Caki2 (cell line): ENCODE measurements at places on chromosomes 1 and 21.
A peak's percentile ranks its signal among the peaks of the same experiment; 100 is the strongest.

DNA sequence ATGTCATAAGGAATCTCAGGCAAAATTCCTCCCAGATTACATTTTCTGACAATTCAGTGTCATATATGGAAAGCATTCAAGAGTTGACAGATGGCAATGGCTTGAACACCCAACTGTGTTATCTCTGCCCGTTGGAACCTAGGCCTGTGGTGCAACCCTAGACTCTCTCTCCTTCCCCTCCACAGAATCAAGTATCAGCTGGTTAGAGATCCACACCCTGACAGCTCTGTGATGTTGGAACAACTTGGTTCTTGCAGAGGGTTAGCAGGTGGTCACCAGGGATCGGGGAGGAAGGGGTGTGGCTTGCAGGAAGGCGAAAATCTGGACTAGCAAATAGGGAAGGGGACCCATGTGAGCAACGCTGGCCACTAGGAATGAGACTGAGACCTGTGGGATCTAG is 26.3 kb downstream of the PCSK9 start:
- no peak for DNase-seq

DNA sequence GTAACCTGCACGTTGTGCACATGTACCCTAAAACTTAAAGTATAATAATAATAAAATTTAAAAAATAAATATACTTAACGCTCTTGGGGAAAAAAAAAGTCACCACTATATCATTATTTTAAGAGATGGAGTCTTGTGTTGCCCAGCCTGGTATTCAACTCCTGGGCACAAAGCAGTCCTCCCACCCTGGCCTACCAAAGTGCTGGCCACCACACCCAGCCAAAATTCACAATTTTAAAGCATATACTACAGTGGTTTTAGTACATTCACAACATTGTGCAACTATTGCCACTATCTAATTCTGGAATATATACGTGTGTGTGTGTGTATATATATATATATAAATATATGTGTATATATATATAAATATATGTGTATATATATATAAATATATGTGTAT is 5.9 kb downstream of the HMGN2 start:
- no peak for DNase-seq

GRCh38 chr1:190303501-190303900 is 174.2 kb downstream of the BRINP3 start:
- DNase-seq = no peak

DNA sequence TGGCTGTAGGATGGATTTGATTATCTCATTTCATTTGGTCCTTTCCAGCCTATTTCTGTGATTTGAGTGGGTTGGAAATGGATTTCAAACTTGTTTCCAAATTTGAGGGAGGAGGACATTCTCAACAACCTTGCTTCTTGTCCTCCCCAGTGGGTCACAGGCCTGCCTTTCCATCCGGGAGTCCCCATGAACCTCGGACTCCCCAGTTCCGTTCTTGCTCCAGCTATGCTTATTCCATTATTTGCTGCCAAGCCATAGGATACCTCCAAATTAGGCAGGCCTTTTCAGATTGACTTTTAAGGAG is 97.8 kb downstream of the DUSP10 start:
- DNase-seq = no peak

GRCh38 chr1:28882009-28882628 is 32.2 kb upstream of the EPB41 start:
- peak; percentile 84 for DNase-seq

- no peak for DNase-seq
Measured at GRCh38 chr1:103492003-103492625, 33.4 kb upstream of the RNPC3 start.

DNA sequence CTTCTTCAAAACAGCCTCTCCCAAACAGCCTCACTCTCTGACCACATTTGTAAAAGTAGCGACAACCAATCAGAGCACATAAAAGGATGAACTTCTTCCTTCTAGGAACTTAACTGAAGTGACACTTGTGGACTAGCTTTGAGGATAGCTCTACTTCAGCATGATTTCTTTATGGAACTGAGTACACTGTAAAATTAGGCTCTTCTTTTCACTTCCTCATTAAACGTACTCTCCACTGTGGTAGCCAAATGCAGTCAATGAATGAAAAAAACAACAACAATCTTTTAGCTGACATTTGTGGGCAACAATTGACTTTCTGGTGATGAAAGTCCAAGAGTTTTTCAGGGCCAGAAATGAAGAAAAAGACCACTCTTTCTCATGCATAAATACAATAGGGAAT is 9.6 kb downstream of the LRRC53 start:
- DNase-seq = no peak

- DNase-seq = no peak
Measured at GRCh38 chr1:207020709-207021107, 11.8 kb downstream of the C1orf116 start.

- DNase-seq = peak; percentile 79
Measured at GRCh38 chr1:12480748-12481362, 137.2 kb downstream of the DHRS3 start.

- DNase-seq = no peak
Measured at GRCh38 chr1:226104671-226105121, 42.2 kb downstream of the H3-3A start.

DNA sequence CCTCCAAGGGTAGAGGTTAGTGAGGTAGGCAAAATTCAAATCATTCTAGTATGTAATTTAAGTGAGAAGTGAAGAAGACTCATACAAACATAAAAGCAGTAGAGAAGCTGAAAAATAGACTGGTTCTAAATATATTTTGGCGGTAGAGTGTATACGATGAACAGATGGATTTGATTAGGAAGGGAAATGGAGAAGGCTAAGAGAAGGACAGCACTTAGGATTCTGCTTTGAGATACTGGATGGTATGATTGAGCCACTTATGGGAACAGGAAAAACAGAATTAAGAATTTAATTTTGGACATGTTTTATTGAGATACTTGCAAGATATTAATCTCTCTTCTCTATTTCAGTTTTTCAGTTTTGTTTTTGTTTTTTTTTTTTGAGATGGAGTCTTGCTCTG is 60.1 kb downstream of the EPB41 start:
- DNase-seq = no peak

- DNase-seq = peak; percentile 35
Measured at GRCh38 chr1:244329591-244330317, 122.0 kb downstream of the ADSS2 start.

- no peak for DNase-seq
Measured at GRCh38 chr1:231201979-231202633, 38.9 kb upstream of the GNPAT start.

- DNase-seq = no peak
Measured at GRCh38 chr21:33660406-33660805, 18.1 kb downstream of the ITSN1 start.

DNA sequence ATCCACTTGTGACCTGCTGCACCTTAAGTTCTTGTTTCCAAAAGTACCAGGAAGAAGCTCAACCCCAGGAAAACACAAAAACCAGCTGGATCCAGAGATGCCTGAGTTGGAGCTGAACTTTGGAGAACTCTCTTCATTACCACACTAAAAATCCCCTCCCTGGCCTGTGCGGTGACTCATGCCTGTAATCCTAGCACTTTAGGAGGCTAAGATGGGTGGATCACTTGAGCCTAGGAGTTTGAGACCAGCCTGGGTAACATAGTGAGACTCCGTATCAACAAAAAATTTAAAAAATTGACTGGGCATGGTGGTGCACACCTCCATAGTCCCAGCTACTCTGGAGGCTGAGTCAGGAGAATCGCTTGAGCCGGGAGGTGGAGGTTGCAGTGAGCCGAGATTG is 6.2 kb downstream of the MAP1LC3C start:
- no peak for DNase-seq

DNA sequence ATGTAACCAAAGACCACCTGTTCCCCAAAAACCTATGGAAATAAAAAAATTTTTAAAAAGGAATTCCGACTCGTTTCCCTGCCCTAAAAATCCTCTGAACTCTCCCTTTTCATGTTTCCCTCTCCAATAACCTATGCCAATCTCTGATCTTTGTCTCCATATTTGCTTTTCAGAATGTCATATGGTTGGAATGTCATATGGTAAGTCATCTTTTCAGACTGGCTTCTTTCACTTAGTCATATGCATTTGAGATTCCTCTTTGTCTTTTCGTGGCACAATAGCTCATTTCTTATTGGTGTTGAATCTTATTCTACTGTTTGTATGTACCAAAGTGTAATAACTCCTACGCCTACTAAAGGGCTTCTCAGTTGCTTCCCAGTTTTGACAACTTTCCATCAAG is 117.5 kb downstream of the BACH1 start:
- no peak for DNase-seq

GRCh38 chr1:248622570-248623001 is 12.3 kb downstream of the OR2T11 start:
- peak; percentile 2 for DNase-seq

GRCh38 chr1:161499099-161500039 is 5.9 kb upstream of the FCGR2A start:
- no peak for DNase-seq

DNA sequence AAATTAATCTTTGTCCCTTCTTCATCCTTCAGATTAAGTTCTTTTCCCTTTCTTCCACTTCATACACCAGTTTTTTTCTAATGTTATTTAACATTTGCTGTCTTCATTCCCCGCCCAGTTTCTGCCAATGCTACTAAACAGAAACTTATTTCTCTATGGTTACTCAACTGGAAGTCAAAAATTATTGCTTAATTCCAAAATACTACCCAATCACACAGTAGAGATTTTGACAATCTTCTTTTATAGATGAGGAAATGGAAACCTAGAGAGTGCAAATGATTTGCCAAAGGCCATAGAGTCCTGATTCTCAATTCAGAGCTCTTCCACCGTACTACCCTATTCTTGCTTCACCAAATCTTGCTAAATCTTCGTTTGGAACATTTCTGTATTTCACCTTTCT is 58.1 kb upstream of the SH3GLB1 start:
- no peak for DNase-seq

DNA sequence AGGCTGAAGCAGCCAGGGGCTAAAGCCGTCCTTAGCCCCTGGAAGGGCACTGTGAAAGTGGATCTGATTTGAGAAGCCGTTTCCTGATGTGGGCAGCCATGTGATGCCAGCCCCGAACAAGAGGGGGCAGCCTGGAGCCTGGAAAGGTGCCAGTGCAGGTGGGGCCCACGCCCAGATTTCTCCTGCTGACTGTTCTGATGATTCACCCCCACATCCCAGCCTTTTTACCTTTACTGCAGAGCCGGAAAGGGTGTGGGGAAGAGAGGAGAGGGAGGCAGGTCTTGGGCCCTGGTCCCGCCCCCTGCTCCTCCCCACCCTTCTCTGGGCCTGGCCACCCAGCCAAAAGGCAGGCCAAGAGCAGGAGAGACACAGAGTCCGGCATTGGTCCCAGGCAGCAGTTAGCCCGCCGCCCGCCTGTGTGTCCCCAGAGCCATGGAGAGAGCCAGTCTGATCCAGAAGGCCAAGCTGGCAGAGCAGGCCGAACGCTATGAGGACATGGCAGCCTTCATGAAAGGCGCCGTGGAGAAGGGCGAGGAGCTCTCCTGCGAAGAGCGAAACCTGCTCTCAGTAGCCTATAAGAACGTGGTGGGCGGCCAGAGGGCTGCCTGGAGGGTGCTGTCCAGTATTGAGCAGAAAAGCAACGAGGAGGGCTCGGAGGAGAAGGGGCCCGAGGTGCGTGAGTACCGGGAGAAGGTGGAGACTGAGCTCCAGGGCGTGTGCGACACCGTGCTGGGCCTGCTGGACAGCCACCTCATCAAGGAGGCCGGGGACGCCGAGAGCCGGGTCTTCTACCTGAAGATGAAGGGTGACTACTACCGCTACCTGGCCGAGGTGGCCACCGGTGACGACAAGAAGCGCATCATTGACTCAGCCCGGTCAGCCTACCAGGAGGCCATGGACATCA is at the start of gene SFN:
TSS of gene SFN (plus strand) at position 369 of the 904 bp plus-strand sequence. CDS start at position 433, 64 bp downstream.
- DNase-seq = peak; percentile 99

GRCh38 chr21:31663584-31664249 is 4.2 kb downstream of the SOD1 start:
- no peak for DNase-seq

GRCh38 chr1:46553506-46553905 is 2.1 kb upstream of the KNCN start:
- no peak for DNase-seq

- no peak for DNase-seq
Measured at GRCh38 chr1:220235462-220235861, 36.8 kb downstream of the RAB3GAP2 start.

GRCh38 chr1:158103861-158104522 is 76.7 kb upstream of the CD1D start:
- DNase-seq = no peak

DNA sequence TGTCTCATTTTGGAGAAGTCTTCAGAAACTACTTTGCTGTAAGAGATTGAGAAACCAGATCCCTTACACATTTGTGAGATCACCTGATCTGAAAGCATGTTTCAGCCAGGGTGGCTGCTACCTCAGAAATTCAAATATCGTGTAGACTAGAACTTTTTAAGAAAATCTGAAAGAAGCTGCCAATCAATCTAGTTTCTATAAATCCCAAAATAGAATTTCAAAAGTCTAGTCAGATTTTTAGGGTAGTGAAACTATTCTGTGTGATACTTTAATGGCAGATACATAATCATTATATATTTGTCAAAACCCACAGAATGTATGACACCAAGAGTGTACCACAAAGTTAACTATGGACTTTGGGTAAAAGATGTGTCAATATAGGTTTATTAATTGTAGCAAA is 79.9 kb upstream of the PLPPR5 start:
- DNase-seq = no peak

DNA sequence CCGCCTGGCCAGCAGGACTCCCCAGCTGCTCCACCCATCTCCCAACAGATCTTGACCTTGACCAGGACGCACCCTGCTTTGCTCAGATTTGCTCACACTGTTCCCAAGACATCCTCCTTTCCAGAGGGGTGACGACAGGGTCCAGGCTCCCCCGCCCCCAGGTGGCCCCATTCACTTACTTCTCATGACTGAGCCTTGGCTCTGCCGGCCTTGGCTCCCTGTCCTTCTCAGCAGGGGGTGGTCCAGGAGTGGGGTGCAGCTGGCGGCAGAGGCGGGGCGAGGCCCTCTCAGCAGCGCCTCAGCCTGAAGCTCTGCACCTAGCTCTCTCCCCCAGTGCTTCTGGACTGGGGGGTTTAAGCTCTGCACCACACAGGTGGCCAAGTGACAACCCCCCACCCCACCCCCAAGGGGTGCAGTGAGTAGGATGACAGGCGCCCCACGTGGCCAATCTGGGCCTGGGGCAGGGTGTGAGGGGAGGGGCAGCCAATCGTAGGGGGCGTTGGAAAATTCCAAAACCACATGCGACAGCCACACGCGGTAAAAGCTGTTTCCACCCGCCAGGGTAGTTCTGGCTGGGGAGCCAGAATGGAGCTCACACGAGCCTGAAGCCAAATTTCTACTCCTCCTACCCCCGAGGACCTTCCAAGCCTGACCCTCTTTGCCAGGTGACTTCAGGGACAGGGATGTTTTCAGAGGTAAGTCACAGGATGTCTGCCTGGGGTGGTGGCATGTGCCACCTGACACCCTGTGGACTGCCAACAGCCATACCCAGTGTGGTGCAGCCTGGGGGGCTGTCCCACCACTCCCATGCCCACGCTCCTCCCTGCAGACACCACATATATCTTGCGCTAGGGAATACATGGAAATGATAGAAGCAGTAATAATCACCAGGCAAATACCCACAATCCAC is 5.6 kb downstream of the RORC start:
- DNase-seq = no peak

- peak; percentile 80 for DNase-seq
Measured at GRCh38 chr1:244599937-244600350, 53.0 kb upstream of the DESI2 start.

- no peak for DNase-seq
Measured at GRCh38 chr1:162145280-162145965, 75.9 kb downstream of the NOS1AP start.

GRCh38 chr1:16165548-16165947 is 9.7 kb upstream of the EPHA2 start:
- no peak for DNase-seq
